ENCODE measurements at places on chromosomes 4 and X.

- DNase-seq, result no peak
Observed at GRCh38 chr4:63620271-63620670, 789.0 kb downstream of the TECRL start.

DNA sequence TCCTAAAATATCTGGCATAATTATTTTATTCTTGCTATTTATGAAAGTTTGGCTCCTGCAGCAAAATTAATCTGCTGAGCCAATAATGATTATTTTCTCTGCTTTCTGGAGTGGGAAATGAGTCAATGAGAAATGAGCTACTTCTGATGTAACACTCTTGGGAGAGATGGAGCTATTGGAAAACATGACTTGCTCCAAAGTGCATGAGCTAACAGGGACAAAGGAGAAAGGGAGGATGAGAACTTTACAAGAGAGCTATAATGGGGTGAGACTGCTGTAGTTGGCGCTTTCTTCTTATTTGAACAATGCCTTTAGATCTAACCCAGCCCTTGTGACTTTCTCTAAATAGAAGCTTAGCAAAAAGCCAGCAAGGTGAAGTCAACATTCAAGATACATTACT lies 615.1 kb downstream of the ANKRD50 start:
- DNase-seq, result no peak

DNA sequence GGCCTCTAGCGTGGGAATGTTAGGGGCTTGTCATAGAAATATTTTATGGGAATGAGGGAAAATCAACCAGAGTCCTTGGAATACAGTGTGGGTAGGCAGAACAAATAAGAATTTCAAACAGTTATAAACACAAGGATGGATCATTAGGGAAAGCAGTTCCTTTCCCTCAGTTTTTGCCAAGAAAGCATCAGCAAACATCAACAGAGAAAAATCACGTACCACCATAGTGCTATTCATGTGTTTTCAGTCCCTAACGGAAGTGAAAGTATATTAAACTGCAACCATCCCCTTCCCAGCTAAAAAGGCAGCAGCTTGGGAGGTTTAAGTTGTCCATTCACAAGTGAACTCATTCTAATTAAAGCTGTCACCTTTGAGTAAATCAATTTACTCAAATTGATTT lies 334.4 kb upstream of the PCDH18 start:
- no peak for DNase-seq

GRCh38 chr4:67939195-67939594 lies 24.1 kb downstream of the TMPRSS11A start:
- no peak for DNase-seq

DNA sequence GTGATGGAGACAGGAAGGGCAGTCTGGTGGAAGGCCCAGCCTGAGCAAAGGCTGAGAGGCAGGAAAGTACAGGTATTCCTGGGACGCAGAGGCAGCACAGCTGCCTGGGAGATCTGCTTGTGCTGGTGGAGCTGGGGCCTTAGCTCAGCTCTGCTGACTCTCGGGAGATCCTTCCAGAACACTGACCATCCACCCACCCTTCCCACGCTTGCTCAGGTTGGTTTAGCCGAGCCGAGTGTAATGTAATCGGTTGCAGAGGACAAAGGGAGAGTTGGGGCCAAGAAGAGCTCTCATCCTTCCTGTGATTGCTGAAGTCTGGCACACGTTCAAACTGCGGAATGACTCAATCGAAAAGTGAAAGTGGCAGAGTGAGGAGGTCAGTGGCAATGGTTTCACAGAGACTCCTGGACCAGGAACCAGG lies 43.1 kb upstream of the GPR78 start:
- DNase-seq, result no peak

- DNase-seq, result no peak
Observed at GRCh38 chr4:111946800-111947199, 198.5 kb upstream of the FAM241A start.

- DNase-seq, result no peak
Observed at GRCh38 chrX:139881572-139881971, 51.3 kb downstream of the ATP11C start.

DNA sequence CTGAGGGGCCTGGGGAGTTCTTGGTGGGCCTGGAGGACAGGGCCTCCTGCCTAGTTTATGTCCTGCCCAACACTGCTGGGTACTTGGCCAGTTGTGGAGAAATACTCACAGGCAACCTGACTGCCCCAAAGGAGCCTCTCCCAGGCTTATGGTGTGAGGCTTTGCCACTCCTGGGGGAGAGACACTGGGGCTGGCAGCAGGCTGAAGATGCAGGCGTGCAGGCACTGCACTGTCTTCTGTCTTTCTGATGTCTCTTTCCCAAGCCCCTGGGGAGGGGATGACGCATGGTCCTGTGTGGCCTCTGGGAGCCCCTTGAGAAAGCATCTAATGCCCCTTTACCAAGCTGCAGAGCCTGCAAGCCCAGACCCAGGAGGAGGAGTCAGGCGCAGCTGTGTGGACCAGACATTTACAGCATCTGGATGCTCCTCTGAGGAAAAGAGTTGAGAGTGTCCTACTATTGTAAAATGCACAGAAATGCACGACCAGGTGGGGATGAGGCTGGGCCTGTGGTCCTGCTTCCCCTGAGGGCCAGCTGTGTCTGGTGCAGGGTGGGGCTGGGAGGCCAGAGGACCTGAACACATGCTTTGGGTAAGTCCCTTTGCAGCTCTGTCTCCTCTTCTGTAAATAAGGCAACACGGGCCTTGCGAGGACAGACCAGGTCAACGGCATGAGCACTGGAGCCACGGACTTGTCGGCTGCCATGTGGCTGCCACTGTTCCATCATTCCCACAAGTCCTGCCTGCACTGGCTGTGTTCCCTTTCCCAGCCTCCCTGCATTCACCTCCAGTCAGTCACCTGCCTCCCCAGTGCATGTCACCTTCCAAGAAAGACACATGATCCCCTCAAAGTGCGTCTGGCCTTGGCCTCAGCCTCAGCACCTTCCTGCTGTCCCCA lies 8.4 kb downstream of the TMEM271 start:
- no peak for DNase-seq

All from stimulated activated CD8-positive, alpha-beta memory T cell treated with anti-CD3 and anti-CD28 coated beads, Interleukin-7, amount 100 ng/mL, for 24 hours (primary cell).